Vagina (tissue), 2 donors: ENCODE measurements at places on chromosomes 4 and X.

DNA sequence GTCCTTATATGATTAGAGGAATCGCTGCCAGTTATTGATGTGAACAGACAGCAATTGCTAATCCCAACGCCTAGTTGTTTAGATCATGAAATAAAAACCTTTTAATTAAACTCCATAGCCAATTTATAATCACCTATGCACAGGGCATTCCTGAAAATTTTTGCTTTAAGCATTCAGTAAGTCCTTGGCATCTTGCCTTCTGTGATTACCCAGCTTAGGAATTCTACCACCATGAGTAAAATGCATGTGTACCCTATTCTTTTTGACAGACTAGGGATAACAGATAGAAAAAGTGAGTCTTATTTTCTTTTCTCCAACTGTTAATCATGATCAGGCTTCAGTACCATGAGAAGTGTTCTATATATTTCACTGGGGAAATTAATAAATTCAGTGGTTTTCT is 995.3 kb upstream of the GRIA3 start:
- no peak for DNase-seq

DNA sequence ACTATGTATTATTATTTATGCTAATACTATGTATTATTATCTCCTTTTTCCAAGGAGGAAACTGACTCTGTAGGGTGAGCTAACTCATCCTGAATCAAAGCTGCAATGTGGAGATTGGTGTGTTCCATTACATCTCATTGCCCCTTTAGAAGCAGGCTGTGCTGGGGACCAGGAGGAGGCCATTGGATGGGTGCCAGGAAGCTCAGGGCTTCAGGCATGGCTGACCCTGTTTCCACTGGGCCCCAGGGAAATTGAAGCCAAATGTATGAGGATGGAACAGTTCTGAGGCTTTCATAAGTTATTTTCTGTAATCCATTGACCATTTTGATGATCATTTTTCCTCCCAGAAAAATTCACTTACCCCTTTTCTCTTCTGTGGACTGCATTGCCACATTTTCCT is 418.8 kb upstream of the ZFP42 start:
- DNase-seq: no peak

DNA sequence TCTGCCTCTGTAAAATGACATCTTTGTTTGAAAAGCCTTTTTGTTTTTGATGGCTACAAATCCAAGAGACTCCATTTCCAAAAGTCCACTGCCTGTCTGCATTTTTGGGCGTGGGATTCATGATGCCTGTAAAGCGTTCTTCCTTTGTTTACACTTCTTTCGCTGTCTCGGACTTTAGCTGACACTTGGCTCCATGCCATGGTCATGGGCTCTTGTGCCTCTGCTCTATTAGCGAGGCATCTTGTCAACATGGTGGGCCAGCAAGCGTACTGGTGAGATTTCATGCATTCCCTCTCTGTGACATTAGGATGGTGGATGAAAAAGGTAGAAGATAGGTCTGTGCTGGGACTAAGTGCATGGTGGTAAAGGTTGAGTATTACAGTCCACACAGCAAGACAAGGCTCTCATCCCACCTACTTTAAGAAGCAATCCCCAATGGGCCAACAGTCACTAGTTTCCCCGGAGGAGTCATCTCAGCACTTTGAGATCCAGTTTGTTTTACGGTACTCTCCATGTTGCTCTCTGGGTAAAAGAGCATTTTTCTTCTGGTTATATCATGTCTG is 298.2 kb upstream of the KLF3 start:
- DNase-seq: no peak

GRCh38 chr4:114603497-114603896 is 4.9 kb downstream of the UGT8 start:
- DNase-seq: no peak

DNA sequence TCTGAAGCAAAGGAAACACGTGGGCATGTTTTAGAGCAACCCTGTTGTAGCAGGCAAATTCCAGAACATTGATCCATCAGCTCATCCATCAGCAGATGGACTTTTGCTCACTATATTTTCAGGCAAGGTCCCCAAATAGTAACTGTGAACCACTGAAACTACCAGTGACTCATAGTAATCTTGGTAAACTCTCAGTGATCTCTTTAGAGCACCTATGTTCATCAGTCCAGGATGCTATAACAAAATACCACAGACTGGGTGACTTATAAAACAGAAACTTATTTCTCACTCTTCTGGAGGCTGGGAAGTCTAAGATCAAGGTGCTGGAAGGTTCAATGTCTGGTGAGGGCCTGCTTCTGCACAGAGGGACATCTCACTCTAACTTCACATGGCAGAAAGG is 28.9 kb upstream of the BTC start:
- DNase-seq: no peak

DNA sequence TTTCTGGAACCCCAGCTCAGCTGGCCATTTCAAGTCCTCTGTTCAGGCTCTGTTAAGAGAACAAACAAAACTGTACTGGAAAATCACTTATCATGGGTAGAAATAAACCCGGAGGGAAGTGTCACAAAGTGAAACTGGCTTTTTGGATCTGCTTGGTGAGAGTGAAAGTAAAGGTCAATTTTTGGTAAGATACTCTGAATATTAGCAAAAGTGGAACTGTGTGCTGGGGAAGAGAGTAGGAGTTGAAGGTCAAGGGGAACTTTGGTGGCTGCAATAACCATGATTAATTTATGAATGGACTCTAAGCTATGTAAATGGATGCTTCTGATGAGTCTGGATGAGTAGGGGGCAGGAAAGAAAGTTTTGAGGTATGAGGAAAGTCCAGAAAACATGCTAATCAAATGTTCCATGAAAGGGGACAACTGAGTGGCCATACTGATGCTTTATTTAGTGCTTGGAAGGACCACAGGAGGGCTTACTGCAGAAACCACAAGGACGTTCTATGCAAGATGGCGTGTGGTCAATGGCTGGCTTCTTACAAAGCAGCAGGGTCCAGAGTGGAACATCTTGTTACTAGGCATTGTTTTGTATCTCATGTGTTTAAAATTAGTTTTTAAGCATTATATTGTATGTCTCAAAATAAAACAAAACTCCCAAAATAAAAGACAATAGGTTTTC is 36.8 kb upstream of the TNIP3 start:
- no peak for DNase-seq

DNA sequence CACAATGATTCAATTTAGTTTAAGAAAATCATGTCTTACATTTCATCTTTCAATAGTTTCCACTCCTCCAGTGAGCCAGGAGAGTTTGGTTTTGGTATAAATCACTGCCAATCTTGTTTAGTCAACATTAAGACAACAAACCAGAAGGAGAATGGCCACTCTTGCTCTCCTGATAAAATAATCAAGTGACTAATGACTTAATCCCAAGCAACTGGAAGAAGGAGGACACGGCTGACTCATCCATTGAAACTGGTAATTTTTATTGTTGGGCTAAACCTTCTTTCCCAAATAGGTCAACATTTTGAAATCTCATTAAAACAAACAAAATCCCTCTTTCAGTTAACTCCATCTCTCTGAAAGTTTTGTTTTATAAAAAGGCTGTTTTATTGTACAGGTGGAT is 230.2 kb downstream of the CLCN4 start:
- DNase-seq: no peak

GRCh38 chr4:87005369-87005689 is 70.5 kb downstream of the AFF1 start:
- no peak for DNase-seq

GRCh38 chr4:126564283-126564854 is 1068.4 kb upstream of the INTU start:
- no peak for DNase-seq

DNA sequence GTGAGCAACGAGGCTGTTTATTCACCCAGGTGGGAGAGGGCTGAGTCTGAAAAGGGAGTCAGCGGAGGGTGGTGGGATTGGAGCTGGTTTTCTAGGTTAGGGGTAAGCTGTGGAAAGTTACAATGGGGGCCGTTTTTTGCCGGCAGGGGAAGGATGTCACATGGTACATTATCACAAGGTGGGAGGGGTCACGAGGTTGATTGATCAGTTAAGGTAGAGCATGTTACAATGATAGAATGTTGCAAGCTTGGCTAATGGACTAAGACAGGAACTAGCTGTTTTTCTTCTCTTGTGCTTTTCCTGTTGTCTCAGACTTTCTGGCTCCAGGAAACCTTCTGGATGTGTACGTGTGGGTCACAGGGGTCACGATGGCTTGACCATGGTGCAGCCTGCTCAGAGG is 536.3 kb upstream of the HTR2C start:
- no peak for DNase-seq

DNA sequence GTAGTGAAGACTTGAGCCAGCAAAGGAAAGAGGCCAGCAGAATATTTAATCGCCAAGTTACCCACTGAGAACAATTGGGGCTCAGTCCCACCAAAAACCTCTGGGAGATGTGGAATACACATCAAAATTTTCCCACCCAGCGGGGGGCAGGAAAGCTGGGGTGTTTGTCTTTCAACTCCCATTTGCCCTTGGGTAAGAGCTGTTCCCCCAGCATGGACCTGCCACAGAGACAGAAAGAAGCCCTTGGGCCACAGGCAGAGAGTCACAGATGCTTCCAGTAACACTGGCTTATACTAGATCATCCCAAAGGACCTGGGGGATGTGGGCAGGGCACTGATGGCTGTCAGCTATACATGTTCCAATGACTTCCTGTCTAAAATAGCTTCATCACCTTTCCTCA is 18.9 kb upstream of the FBXW7 start:
- no peak for DNase-seq

DNA sequence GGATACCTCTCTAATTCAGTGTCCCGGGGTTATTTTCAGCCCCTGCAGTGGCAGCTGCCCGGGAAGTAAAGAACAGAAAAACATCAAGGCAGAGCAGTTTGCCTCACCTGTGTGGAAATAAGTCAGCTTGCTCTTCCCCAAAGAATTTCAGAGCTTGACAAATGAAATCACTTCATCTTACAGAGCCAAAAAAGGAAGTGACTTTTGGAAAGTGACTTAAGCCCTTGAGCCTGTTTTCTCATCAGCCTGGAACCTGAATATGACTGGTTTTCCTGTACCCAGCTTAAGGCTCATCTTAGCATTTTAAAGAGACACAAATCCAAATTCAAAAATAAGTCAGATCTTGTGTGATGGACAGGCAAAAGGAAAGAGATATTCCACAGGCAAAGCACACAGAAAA is 211.6 kb downstream of the RCHY1 start:
- no peak for DNase-seq

GRCh38 chrX:288561-288991 is 7.4 kb downstream of the PLCXD1 start:
- no peak for DNase-seq

- no peak for DNase-seq
Observed at GRCh38 chr4:65063601-65064000, 606.7 kb downstream of the EPHA5 start.

- DNase-seq: no peak
Observed at GRCh38 chrX:63930140-63930539, 145.1 kb upstream of the ARHGEF9 start.

DNA sequence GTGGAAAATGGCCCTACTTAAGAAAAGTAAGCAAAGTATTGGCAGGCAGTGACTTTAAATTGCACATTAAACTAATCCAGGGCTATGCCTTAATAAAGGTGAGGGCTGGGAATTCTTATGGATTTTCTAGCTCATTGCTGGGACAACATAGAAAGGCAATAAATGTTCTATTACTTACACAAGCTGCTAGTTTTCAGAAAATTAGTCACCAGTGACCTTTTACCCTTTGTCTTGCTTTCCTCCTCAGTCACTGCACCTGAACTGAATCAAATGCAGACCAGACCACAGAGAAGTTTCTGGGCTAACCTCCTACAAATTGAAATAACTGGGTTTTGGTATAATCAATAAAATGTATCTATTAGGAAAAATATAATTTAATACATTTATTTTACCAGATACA is 694.4 kb upstream of the FAM241A start:
- DNase-seq: no peak

GRCh38 chr4:149993030-149993429 is 85.2 kb upstream of the DCLK2 start:
- no peak for DNase-seq

DNA sequence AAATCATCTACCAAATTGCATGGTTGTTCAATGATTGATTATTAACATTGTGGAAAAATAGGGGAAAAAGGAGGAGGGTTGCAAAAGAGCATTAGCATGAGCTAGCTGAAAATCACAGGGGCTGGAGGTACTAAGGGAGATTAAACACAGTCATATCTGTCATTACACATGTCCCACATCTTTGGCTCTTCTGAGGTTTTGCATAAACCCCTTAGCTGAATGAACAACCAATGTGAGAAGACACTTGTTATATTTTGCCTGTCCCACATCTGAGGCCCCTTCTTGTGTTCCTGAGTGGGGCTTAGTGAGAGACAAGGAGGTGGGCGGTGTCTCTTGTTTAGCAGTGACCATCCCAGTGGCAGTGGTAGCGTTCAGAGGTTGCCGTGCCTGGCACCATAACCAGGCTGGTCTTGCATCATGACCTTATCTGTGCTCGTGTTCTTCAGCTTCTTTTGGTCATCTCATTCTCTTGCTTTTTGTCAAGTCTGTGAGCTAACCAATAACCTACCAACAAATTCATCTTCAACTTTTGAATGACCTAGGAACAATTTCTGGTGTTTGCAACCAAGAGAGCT is 95.6 kb downstream of the MID1IP1 start:
- DNase-seq: no peak

DNA sequence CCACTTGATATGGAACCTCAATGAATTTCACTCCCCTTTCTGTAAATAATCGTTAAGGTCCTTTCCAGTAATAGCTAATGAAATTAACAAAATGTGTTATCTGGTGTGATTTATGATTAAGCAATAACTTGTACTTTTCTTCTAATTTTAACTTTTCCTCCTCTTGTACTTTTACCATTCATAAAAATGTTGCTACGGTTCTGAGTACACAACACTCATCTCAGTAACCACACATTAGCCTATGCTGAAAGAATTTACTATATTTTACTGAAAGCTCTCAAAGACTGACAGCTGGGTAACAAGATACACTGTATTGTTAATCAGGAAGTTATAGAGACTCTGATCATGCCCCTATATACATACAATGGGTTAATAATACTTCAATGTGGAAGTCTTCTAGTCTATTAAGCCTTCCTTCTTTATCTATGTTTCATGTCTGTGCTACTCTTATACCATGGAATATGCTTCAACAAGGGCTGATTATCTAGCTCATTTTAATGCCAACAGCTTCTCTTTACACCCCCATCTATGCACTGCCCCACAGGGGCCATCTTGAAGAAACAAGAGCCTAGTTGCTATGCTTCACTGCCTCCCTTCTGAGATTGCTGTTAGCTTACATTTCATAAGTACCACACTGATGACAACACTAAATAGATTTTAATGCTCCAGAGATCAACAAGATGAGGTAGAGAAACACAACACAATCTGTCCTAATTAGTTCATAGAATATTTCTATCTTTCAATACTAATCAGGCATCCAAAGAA is 39.1 kb downstream of the LAMP2 start:
- no peak for DNase-seq

DNA sequence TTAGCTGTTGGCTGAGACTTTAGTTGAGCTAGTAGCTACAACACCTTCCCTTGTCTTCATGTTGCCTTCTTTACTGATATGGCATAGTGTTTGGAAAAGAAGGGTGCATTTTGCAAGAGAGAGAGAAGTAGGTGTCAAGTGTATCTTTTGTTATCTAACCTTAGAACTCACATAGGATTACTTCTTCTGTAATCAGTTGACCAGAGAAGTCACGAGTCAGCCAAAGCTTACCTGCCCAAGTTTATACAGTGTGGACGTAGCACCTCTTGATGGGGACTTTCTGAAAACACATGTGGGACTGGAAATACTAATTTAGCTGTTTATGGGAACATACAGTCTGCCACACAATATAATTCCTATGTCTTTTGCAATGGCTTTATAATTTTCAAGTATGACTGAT is 56.0 kb downstream of the UGT8 start:
- DNase-seq: no peak

- no peak for DNase-seq
Observed at GRCh38 chr4:37725718-37726117, 39.5 kb upstream of the RELL1 start.

GRCh38 chrX:50036426-50036825 is 114.0 kb downstream of the CLCN5 start:
- DNase-seq: no peak
